ENCODE measurements at places on chromosomes 2 and 18.

GRCh38 chr2:219658196-219658846 is 30.9 kb downstream of the SLC4A3 start:
- no peak for DNase-seq

DNA sequence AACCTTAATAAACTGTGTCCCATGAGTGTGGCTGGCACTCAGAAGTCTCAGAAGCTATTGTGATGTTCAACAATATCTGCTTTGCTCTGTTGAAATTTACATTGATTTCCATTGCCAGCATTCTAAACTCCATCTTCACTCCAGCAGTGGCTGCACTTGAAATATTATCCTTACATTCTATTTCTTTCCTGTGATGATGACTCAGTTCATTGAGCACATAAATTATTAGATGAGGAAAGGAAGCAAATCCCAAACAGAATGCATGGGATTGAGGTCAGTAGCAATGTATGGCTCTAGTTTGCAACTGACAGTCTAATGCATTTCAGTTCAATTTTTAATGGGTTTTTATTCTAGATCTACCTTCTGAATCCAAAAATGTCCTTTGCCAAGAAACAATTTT is 92.4 kb upstream of the TTN start:
- DNase-seq = no peak

DNA sequence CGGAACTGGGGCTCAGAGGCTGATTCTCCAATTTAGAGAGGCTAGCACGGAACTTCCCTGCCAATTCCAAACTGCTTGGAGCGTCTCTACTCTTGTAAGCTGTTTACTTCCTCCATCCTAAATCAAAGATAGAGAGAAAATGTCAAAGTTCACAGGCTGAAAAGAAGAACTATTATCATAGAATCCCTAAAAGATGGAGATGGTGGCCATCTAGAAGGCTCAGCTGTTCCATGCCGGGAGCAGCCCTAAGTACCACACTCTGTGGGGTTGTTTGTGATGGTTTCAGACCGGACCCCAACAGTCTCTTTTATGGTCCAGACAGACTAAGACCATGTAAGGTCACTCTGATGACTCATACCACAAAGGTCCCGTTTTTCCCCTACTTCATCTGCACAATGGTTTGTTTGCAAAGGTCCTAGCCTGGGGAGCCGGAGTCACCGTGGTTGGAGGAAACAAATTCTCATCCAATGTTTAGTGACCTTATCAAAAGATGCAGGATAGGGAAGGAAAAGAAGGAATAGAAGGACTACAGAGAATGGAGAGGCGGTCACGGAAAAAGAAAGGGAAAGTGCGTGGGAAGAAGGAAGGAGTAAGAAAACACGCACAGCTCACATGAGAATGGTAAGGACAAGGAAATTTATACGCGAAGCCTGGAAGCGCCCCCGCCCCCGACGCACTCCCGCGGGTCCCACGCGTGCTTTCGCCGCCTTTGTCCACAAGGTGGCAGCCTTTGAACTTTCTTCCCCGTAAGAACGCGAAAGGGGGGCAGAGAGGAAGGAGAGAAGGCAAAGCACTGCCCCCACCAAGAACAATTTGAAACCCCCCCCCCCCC is 453 bp upstream of the ANTXR1 start:
- DNase-seq = no peak

- no peak for DNase-seq
These were observed 137.2 kb downstream of the FTCDNL1 start for GRCh38 chr2:199713746-199714145.

DNA sequence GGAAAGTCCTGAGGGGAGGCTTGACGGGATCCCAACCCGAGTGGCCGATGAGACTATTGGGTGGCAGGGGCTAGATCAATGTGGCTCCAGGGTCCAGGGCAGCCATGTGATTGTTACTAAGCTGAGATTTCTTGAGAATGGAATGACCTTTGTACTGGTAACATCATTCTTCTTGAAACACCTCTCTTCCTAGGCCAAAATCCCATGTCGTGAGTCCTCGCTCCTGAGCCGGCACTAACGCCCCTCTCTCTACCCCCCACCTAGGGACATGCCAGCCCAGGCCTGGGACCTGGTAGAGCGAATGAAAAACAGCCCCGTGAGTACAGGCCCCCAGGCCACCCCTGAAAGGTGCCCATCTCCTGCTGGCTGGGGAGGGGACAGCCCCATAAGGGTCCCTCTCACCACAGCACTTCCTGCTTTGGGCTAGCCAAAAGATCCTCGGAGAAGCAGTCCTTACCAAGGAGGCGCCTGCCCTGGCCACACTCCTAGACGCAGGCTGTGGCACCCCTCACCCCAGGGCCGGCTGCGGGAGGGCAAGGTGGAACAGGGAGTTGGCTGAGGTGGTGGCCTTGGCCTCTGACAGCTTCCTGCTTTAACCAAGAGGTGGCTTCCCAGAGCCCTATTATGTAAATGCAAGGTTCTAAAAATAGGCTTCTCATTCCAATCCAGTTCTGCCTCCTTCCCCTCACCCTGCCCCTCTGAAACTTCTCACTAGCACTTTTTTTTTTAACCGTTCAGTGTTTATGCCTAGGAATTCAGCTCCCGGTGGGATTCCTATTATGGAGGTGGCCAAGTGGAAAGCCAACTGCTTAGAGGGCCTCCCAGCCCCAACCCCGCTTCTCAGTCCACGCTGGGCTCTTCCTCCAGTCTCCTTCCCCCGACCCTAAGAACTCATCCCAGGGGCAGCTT is 126.6 kb upstream of the PPP1CB start:
- DNase-seq = peak; percentile 70

DNA sequence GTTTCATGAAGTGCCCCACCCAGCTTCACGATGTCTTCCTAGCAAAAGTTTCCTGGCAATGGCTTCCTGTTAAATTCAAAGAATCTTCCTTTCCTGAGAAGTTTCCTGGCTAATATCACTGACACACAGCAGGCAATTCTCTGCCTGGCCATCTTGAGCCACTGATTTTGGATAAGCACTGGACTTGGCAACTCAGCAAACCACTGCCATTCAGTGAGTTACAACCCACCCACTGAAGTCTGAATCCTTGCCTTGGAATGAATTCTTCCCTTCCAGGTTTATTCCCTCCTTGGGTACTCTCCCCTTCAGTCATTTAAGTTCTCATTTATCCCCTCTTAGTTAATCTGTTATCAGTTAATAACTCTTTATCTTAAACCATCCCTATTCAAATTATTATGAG is 426.0 kb downstream of the MBD2 start:
- no peak for DNase-seq

- DNase-seq = no peak
These were observed 4.0 kb downstream of the DHRS9 start for GRCh38 chr2:169073211-169073962.

DNA sequence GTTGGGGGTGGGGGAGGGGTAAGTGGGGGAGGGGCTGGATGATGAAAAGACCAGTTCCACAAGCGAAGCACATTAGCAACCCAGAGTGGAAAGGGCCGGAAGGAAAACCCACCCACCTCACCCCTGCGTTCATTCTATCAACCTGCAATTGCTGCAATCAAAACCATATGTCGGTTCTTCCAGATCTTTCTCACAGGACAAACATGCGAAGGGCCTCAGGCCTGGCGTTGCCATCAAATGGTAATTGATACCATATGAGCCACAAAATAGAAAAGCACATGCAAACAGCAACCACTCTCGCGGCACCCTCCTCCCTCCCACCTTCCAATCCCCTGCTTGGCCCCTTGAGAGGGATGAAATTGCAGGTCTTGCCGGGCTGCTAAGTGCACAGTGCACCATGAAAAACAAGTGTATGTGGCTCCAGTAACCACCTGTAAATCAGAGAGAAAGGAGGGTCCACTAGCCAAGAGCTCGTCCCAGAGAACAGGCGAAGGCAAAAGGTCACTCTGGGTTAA is 287.5 kb downstream of the TCF4 start:
- DNase-seq = no peak

DNA sequence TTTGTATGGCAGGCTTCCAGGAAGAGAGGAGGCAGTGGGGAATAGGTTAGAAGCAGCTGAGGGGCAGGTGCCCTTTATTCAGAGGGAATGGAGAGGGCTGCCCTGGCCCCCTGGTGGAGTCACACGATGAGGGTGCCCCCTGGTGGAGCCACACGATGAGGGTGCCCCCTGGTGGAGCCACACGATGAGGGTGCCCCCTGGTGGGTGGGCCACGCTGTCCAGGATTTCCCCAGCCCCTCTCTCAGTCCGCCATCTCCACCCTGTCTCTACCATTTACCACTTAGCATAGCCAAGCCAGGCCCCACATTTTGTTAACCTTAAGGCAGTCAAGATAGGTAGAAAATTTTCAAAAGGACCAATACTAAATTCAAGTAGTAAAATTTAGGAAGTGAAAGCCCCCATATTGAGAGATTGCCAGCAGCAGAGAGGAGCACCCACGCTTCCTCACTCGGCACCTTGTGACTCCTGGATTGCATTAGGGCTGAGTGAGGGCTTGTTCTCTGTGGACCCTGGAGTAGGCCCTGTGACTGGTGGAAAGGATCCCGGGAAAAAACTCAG is 10.4 kb upstream of the FAM228A start:
- DNase-seq = no peak

DNA sequence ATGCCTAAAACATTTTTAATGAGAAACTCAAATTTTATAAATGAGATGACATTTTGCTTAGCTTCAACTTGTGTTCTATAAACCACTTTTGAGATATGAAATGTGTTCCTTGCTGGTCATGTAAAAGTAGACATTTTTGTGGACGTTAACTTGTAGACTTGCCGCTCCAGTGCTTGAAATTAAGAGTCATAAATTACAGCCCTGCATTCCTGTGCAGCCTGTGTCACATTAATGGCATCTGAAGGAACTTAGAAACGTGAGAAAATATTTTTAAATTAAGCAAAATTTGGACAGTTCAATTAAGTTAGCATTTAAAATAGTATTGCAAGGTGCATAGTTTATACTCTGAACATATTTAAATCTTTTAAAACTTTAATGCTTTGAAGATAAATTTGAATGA is 98.3 kb upstream of the LDLRAD4 start:
- no peak for DNase-seq

DNA sequence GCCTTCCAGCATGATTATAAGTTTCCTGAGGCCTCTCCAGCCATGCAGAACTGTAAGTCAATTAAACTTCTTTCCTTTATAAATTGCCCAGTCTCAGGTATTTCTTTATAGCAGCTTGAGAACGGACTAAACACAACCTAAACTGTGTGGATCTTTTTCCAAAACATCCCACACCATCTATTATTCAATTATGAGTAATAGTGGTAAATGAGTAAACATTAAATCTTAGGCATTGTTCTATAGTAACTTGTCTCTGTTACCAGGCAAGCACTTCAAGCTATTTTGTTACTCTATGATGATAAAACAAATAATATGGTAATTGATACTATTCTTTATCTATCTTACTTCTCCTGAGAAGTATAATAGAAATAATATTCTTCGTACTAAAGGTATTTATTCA is 536.9 kb upstream of the CHAC2 start:
- DNase-seq = no peak

DNA sequence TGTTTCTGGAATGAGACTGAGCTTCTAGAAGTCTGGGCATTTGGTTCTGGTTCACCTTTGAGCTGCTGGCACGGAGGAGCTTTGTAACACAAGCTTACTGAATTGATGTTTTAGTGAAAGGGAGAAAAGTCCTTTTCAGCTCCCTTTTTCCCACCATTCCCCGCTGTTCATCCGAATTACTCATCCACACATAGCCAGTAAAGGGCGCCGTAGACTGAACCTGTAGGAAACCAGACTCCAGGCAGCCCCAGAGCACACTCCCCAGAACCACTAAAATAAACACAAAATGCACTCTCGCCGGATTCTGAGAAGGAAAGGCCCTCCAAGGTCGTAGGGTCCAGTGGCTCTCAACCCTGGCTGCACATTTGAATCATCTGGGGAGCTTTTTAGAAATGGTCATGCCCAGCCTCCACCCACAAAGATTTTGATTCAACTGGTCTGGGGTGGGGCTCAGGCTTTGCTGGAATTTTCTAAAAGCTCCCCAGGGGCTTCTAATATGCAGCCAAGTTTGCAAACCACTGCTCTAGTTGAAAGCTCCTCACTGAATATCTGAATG is 29.6 kb downstream of the TCF7L1 start:
- DNase-seq = no peak

- DNase-seq = no peak
These were observed 3.2 kb downstream of the SERPINB13 start for GRCh38 chr18:63590373-63590772.

- no peak for DNase-seq
These were observed 54.1 kb downstream of the ARHGEF33 start for GRCh38 chr2:38943784-38944183.

- DNase-seq = no peak
These were observed 19.9 kb downstream of the RBMS1 start for GRCh38 chr2:160473468-160474318.

- no peak for DNase-seq
These were observed 63.4 kb downstream of the SMAD7 start for GRCh38 chr18:48887294-48887904.

- no peak for DNase-seq
These were observed at the start of gene C2orf72 for GRCh38 chr2:231037202-231037730. C2orf72 (plus strand) TSS chr2:231037523; CDS start chr2:231037566, 43 bp downstream.

DNA sequence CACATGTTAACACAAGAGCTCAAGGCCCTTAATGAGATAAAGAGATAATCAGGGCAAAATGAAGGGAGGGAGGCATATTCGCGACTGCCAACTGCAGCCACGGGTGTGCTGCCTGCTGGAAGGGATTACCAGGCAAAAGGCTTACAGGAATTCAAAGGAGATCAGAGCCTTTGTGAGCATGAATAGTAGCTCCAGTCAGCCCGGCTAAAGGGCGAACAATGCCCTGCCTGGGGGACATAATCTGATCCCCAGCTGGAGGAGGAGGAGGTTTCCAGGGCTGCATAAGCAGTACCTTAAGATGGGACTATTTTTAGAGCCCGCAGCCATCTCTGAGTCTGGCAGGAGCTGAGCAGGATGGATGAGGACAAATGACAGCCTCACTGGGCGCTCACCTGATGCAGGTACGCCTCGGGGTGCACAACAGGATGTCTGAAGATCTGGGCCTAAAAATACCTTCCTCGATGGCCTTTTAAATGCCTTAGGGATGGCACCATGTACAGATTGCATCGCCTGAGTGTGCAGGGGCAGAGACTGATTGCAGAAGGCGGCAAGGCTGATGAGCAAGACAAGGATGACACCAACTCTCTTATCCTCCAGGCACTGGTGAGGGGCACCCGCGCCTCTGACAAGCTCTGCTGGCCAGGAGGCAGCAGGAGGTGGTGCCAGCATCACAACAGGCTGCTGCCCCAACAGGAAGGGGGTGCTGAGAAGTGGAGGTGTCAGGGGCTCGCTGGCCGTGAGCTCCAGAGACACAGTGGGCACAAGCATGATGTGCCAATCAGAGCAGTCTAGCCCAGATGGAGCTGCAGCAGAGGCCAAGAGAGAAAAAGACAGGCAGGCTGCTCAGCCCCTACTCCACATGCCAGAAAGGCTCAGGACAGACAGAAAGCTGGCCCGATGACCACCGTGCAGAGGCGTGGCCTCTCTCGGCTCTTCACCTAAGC is 111.4 kb downstream of the EIPR1 start:
- DNase-seq = no peak
